Fibroblast of skin of scalp (primary cell): ENCODE measurements at places on chromosomes 16 and 17.

DNA sequence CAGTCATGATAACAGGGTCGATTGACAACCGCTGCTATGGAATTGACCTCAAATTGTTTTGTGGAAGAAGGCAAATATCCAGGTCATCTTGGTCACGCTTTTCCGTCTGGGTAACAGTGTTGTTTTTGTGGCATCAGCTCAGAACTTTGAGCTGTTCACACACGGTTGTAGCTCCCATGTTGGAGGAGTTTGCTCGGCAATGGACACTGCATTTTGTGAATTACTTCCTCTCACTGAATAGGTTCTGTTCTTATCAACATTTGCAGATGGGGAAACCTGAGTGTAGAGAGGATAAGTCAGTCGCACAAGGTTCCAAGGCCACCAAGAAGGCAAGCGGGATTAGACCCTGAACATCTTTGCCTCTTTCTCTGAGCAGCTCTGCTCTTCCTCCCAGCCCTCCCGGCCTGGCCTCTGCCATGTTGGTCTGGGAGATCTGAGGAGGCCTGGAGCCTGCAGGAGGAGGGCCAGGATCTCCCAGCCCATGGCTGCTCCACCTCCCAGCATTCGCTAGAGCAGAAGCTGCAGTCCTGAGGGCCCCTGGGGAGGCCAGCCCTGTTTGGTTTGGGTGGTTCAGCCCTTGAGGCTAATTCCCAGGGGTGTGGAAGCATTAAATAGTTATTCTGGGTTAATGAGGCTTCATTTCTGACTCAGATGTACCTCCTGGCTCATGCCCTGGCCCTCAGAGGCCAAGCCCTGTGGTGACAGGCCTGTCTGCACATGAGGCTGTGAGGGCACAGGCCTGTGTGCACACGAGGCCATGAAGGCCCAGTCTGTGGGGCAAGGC, 154.1 kb upstream of the PLCG2 start:
- DNase-seq = peak; percentile 51

GRCh38 chr16:77961814-77962213, 60.5 kb upstream of the CLEC3A start:
- no peak for DNase-seq

- no peak for DNase-seq
Measured at GRCh38 chr16:29845656-29846055, 17.4 kb downstream of the CDIPT start.

GRCh38 chr17:80516171-80516932, 28.3 kb upstream of the RPTOR start:
- DNase-seq = no peak

- no peak for DNase-seq
Measured at GRCh38 chr17:17381446-17382064, 78.4 kb downstream of the NT5M start.

GRCh38 chr17:10337136-10337535, 35.7 kb downstream of the MYH13 start:
- DNase-seq = peak; percentile 32

- no peak for DNase-seq
Measured at GRCh38 chr17:16461606-16461866, 30.5 kb downstream of the LRRC75A start.

- DNase-seq = no peak
Measured at GRCh38 chr17:47803751-47804150, 17.8 kb downstream of the OSBPL7 start.

- DNase-seq = no peak
Measured at GRCh38 chr17:21361020-21361809, 14.9 kb upstream of the KCNJ12 start.

DNA sequence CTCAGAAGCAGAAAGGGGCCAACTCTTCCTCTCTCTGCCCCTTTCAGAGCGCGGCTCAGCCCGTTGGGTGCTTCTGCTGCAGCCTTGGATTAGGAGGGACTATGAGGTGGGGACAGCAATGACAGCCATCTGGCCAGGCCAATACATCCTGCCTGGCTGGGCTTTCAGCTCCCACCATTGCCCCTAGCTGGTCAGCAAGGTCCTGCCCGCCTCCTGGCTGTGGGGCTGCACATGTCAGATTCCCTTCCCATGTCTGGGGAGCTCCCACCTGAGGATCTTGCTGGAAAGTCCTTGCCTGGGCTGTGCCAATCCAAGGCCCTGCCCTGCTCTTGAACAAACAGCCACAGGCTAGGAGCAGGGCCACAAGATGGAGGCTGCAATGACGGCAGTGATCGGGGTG, 8.3 kb downstream of the TRIM65 start:
- DNase-seq = no peak

- DNase-seq = peak; percentile 58
Measured at GRCh38 chr16:9033125-9033830, 58.2 kb upstream of the HAPSTR1 start.

GRCh38 chr17:15886804-15887203, 58.1 kb upstream of the ADORA2B start:
- no peak for DNase-seq

GRCh38 chr16:47939680-47940079, 216.1 kb downstream of the ABCC12 start:
- DNase-seq = no peak

- DNase-seq = no peak
Measured at GRCh38 chr16:78129349-78129748, 29.9 kb downstream of the WWOX start.

DNA sequence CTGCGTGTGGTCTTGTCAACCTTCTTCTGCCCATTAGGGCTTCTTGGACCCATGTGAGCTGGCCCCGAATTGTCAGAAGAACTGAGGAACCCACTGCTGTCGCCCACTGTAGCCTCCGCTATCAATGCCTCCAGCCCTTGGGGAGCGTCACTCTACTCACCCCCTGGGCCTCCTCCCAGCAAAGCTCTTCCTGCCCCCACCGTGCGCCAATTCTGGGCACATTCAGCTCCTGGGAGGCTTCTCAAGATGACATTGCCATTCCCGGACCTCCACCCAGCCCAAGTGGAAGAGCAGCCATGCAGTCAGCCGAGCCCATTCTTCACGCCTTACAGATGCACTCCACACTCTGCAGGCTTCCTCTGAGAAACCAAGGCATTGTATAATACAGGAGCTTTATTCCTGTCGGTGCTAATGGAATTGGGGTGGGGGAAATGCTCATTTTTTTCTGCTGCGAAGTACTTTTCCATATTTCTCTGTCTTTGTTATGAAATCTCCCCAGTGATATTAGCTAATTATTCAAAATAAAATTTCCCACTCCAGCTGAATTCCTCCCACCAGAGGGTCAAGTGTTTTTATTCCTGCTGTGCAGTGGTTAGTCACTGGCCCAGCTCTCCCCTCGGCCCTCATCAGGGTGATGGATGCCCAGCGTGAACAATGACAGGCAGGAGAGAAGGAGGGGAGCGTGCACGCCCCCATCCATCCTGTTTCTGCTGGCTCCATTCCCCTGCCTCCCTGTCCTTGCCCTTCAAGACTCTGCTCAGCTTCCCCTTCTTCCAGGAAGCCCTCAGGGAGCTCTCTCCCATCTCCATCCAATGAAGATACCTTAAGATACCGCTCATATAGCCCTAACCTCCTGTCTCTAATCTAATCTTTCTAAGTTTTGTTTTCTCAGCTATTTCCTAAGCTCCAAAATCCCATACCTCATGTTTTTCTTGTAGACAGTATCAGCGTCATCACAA, 87.7 kb downstream of the C16orf95 start:
- peak; percentile 63 for DNase-seq

GRCh38 chr16:58418601-58419000, 26.3 kb downstream of the GINS3 start:
- DNase-seq = peak; percentile 20

- no peak for DNase-seq
Measured at GRCh38 chr16:82201926-82202325, 31.9 kb upstream of the MPHOSPH6 start.

DNA sequence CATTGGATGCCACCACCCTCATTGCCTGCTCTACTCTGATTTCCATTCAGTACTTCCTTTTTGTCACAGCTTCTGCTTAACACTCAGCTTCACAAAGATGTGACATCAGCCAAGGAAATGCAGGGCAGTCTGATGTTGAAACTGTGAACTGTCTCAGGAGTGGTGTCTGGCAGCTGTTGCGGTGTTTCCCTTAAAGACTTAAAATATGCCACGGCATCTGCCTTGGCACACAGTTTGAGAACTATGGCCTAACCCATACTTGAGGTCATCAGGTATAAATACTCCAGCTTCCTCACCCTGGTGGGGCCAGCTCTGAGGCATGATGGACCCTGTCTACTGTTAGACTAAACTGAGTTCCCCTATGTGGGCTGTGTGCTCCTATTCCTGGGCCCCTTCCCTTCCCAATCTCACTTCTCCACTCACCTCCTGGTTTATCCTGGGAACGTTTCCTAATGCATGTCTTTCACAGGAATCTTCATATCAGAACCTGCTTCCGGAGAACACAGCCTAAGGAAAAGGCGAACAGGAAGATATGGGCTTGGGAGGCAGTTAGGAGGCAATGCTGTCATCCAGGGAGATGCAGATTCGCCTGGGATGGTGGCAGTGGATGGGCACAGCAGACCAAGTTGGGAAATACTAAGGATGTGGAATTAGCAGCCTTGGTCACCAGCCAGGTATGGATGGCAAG, 96.5 kb downstream of the WSCD1 start:
- no peak for DNase-seq

DNA sequence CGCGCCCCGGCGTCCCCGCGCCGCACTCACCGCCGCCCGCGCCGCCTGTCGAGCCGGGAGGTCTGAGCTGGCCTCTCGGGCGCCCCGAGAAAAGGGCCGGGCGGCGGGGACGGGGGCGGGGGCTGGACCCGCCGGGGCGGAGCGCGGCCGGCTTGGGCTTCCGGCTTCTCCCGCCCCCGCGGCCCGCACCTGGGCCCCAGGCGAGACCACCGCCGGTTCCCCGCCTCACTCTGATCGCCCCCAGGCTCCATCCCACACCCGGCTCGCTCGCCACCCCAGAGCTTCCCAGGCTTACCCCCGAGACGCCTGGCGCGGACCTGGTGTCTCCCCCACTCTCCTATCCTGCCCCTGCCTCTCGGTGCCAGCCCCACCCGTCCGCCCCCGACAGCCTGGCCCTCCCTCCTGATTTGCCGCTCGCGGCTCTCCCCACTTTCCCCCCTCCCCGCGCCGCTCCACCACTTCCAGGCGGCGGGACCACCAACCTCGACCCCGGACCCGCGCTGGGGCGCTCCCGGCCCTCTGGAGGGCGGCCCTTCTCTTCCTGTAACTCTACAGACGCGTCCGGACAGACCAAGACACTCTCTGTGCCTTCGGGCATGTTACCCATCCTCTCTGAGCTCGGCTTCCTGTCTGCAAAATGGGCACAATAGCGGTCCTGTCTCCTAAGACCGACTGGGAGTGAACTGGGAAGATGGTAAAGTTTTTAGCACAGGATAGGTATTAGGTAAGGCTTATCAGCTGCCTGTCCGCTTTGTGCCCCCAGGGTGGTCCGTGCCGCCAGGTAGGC, at the start of gene LITAF:
LITAF (minus strand) TSS at position 64 of the 787 bp plus-strand sequence. CDS start 30,189 bp downstream, outside the sequence.
- peak; percentile 54 for DNase-seq

DNA sequence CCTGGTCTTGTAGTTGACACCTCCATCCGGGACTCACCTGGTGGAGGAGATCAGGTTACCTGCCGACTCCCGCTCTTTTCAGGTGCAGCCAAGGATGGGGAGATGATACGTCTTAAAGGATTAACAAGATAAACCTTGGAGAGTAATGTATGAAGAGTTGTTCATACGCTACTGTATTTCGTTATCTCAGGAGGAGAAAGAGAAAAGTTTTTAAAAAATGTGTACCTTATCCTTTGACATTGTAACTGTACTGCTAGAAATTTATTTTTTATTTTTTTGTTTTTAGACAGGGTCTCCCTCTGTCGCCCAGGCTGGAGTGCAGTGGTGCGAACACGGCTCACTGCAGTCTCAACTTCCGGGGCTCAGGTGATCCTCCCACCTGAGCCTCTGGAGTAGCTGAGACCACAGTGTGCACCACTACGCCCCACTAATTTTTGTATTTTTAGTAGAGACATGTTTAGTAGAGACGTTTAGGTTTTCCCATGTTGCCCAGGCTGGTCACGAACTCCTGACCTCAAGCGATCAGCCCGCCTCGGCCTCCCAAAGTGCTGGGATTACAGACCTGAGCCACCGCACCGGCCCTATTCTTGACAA, 764 bp upstream of the SMURF2 start:
- DNase-seq = no peak

- peak; percentile 31 for DNase-seq
Measured at GRCh38 chr17:68418876-68419275, 38.4 kb downstream of the WIPI1 start.

DNA sequence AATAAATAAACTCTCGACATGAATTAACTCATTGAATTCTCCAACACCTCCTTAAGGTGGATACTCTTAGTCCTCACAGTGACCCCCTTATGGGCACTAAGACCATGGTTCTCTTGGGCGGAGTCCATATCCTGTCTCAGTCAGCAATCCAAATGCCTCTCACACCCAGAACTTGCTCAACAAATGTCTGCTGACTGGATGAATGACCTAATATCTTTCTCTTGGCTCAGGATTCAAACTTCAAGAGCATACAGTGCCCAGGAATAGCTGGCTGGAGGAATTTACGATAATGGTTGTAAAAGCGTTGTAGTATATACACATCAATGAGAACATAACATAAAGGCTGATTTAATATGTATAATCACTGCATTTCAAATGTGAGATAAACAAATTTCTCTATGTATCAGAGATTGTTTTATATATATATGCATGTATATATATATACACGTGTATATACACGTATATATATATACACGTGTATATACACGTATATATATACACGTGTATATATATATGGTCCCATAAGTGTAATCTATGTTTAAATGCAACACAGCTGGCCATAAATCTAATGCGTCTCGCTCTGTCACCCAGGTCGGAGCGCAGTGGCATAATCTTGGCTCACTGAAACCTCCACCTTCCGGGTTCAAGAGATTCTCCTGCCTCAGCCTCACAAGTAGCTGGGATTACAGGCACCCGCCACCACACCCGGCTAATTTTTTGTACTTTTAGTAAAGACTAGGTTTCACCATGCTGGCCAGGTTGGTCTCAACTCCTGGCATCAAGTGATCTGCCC, 6.5 kb upstream of the UBB start:
- peak; percentile 31 for DNase-seq

- no peak for DNase-seq
Measured at GRCh38 chr16:19265380-19265930, 20.1 kb upstream of the CLEC19A start.

GRCh38 chr16:78562650-78563049, 463.2 kb downstream of the WWOX start:
- no peak for DNase-seq

GRCh38 chr16:2691491-2692248, 9.3 kb downstream of the KCTD5 start:
- DNase-seq = no peak
